CD4-positive, alpha-beta T cell treated with Interleukin-21 for 1 hour (primary cell): ENCODE measurements at places on chromosomes 1 and 21.
A peak's percentile ranks its signal among the peaks of the same experiment; 100 is the strongest.

GRCh38 chr1:244918421-244919319, 54.3 kb upstream of the HNRNPU start:
- peak; percentile 76 for DNase-seq

- DNase-seq: no peak
These were observed 92.0 kb upstream of the PRMT6 start for GRCh38 chr1:106964495-106964894.

DNA sequence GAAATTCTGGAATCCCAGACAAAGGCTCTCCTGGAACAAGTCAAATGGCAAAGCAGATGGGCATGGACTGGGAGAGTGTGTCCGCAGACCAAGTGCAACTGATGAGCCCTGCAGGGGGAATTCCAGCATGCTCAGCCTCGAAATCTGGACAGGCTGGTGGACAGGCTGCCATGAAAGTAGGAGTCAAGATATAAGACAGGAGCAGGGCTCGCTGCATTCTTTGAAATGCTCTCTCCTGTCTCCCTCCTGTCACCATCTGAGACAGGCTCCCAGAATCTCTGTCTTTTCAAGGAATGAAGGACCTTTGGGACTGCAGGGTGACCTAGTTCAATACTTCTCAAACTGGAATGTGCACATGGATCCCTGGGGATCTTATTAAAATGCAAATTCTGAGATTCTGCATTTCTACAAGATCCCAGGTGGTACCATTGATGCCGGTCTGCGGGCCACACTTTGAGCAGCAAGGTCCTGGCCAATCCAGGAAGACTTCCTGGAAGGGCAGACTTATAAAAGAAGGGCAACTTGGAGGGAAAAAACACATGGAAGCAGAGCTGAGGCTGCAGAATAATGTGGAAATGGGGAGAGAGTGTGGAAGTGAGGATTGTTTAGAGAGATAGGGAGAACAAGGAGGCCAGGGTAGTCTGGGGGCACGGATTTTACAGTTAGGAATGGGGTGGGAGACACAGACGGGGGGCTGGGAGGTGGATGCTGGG, 29.8 kb downstream of the TNNT2 start:
- no peak for DNase-seq

DNA sequence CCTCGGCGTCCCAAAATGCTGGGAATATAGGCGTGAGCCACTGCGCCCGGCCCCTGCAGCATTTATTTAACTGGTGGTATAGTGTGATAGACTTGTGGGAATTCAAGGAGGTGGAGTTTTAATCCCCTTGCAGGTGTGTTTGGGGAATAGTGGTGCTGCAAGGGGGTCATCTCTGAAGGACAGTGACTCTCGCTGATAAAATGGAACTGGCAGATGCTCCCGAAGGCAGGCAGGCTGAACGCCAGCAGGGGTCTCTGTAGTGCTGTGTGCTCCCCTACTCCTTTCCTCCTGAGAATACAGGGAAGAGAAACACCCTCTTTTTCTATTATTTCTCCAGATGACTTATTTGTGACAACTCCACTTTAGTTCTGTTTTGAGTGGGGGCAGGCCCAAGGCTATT, 4.0 kb downstream of the OSCP1 start:
- no peak for DNase-seq

GRCh38 chr1:214429951-214430770, 121.2 kb downstream of the PTPN14 start:
- no peak for DNase-seq

DNA sequence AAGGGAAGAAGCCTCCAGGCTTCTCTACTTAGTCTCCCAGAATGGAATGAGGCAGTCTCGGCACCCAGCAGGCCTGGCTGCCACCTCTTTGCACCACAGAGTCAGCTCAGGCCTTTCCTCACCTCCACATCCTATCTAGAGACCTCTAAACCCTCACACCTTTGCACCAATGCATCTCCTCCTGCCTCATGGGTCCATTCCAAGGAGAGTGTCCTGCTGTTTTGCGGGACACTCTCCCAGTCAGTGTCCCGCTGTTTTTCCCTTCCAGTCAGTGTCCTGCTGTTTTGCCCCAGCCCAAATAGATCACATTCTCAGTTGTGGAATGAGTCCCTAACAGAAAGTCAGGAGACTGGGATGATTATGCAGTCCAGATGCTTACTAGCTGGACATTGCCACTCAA, 185.6 kb upstream of the CAMK1G start:
- no peak for DNase-seq

GRCh38 chr1:20322825-20323612, 32.3 kb downstream of the VWA5B1 start:
- peak; percentile 49 for DNase-seq
